ENCODE measurements at places on chromosomes 5 and 9.
A peak's percentile ranks its signal among the peaks of the same experiment; 100 is the strongest.

- DNase-seq = no peak
Observed at GRCh38 chr5:99122976-99123375, 194.2 kb upstream of the CHD1 start.

DNA sequence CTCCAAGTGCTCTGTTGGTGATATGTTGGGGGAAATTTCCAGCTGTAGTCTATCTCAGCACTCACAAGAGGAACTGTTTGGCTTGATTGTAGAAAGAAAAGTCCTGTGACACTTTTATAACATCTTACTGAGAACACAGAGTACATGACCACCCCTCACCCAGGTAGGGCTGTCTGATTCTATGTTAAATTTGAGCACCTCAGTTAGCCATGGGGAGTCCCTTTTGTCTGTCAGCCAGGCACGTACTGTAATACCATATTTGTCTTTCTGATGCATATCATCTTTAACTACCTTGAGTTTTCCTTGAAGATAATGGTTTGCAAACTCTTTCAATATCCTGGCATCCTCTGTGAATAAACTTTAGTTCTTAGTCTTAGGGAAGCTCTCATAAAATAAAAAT, 164.5 kb downstream of the IZUMO3 start:
- DNase-seq = no peak

DNA sequence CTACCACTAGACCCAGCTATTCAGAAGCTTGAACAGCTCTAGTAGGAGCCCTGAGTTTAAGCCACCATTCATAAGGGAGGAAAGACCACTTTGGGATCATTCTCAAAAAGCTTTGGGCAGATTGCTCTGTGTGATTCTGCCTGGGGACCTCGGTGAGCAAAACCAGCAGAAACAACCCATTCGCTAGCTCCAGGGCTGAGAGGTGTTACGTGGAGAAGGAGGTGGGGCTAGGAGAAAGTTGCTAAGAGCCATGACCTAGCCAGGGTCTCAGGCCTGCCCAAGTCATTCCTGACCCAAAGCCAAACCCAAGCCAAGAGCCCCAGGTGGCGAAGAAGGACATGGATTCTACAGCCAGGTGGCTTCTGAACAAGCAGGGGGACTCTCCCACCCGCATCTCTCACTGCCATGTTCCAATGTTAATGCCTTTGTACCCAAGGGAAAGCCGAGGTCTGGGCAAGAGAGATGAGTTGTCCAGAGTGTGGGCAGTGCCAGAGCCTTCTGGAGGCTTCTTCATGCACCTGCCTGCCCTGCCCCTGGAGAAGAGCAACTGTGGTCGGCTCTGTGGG, 4.0 kb upstream of the BARHL1 start:
- DNase-seq = no peak

DNA sequence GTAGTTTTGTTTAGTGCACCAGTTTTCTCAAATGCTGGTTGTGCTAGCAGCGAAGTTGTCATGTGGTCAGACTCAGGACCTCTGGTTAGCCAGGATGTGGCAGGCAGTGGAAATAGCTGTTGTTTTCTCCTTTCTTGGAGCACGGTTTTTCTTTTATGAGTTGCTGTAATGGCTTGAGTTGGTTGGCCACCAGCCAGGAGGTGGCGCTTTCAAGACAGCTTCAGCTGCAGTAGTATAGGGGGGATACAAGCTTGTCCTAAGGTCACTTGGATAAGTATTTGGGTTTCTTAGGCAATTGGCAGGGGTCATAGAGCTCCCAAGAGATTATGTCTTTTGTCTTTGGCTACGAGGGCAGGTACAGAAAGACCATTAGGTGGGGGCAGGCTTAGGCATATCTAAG, 274.2 kb upstream of the TARS1 start:
- no peak for DNase-seq

DNA sequence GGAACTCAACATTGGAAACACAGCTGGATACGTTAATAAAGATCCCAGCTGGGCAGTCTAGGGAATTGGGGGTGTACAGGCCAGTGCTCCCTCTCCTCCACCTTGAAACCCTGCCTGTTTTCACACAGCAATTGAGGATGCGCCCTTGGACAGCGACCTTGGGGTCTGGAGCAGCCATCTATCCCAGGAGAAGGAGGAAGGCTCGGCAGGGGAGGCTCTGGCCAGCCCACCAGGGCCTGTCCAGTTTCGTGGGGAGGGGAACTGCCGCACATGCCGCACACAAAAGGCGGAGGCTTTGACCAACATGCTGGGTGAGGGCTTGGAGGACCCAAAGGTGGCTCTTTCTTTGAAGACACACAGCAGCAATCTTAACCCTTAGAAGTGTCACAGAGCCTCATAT, 1.4 kb downstream of the COL23A1 start:
- DNase-seq = no peak

DNA sequence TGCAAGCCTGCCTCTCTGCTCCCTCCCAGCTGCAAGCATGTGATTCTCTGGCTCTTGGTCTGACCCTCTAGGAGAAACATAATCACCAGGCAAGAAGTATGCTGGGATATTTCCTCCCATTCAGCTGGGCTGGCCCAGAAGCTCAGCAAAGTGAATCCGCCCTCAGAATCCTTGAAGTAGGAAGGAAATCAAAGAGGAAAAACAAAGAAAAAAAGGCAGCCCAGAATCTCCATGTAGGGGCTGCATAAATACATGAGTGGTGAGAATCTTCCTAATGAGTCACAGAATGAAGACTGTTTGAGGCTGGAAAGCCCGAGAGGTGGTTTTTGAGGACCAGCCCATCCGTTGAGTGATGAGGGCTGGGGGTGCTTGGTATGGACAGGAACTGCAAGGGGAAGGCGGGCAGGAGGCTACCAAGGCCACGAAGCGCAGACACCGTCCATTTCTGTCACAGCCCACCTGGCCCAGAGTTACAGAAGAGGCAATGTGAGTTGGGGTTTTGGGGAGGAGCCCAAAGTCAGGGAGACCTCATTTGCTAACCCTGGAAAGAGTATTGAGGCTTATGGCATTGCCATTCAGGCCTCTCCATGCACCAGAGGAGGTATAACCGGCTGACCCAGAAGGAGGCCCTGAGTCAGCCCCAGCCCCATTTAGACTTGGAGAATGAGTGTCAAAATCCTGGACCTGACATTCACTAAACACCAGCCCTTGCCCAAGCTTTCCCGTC, 33.4 kb upstream of the TGFBR1 start:
- no peak for DNase-seq

DNA sequence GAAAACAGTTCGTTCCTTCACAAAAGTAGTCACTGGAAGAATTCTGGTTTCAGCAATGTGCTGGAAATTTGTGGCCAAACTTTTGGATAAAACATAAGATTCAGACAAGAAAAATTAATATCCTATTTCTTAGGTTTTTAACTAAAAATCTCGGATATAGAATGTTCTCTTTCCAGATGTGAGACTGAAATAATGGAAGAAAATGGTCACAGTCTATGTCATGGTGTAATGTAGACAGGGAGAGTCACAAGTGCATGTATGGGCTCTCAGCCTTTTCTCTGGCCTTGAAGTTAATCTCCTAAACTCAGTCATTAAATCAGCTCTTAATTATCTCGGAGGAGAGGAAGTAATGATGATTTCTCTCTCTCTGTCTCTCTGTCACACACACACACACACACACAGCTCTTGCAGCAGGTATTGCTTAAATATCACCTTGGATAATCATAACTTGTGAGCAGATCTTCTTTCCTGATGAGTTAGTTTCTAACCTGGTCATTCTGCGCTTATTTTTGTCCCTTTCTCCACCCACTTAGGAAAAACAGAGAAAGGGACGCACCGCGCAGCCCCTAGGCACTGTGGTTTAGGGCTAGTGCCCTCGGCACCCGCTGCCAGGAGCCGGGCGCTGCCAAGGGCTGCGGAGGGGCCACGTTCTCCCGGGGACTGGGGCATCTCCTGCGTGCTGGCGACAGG, 672 bp upstream of the ITGA2 start:
- DNase-seq = no peak

- DNase-seq = no peak
Observed at GRCh38 chr9:7370988-7371387, 428.6 kb downstream of the DMAC1 start.

- no peak for DNase-seq
Observed at GRCh38 chr9:93200449-93200742, 16.5 kb downstream of the WNK2 start.

DNA sequence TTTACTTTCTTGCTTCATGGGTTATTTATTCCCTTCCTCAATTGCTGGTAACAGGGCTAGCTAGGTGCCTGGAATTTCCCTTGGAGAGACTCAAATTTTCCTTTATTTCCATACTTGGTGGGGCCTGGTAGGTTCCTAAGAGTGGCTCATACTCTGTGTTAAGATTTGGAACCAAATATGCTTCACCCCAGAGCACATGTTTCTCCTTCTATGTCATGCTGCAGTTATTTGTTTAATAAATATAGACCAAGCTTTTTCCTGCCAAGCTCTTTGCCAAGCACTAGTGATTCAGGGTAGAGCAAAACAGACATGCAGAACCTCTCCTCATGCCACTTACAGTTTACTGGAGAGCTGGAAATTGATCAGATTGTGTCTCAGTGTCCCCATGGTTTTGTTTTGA, 290.3 kb upstream of the SGCD start:
- no peak for DNase-seq

GRCh38 chr9:38380230-38380871, 12.2 kb upstream of the ALDH1B1 start:
- no peak for DNase-seq

GRCh38 chr9:125487842-125488241, 219.2 kb downstream of the MAPKAP1 start:
- DNase-seq = no peak

GRCh38 chr5:7910738-7911428, 41.9 kb downstream of the MTRR start:
- no peak for DNase-seq

DNA sequence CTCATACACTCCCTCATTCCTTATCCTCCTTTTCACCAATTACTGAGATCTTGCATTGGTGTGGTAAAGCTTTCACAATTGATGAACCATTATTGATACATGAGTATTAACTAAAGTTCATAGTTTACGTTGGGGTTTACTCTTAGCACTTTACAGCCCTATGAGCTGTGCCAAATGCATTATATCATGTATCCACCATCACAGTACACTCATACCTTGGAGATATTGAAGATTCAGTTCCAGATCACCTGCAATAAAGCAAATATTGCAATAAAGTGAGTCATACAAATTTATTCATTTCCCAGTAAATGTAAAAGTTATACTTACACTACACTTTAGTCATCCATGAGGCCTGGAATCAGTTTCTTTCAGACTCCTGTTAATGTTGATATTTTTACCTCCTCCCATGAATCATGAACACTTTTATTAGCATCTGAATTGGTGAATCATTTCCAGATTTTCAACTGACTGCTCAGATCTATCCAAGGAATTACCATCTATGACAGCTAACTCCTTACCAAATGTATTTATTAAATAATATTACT, 546.6 kb upstream of the PTPRD start:
- no peak for DNase-seq

DNA sequence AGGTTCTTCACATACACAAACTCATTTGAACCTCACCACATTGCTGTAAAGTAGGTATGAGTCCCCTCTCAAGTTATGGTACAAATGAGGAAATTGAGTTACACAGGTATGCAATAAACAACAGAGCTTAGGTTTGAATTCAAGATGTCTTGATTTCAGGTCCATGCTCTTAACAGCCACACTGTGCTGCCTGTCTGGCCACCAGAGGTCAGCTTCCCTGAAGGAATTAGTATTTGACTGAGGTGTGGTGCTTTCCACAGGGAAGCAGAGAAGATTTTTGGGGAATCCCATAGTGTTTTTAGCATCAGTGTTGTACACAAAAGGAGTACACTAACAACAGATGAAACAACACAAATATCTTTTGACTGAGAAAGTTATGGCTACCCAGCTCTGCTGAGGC, 94.4 kb upstream of the ITGA1 start:
- peak; percentile 11 for DNase-seq

DNA sequence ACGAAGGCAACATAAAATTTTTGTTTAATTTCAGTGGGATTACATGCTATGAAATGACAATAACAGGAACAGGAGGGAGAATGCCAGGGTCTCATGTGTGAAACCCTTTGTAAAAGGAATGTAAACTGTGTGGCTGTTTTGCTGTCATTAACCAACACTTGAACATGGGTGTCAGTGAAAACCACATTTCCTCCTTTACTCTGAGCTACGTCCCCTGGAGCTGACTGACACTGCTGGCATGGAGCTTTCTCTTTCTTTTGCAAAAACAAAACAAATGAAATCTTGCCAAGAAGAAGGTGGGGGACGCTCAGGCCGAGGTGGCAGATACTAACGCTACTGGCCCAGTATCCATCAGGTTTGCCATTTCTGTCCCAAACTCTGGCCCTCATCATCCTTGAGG, 121.4 kb downstream of the DMRT2 start:
- DNase-seq = no peak

DNA sequence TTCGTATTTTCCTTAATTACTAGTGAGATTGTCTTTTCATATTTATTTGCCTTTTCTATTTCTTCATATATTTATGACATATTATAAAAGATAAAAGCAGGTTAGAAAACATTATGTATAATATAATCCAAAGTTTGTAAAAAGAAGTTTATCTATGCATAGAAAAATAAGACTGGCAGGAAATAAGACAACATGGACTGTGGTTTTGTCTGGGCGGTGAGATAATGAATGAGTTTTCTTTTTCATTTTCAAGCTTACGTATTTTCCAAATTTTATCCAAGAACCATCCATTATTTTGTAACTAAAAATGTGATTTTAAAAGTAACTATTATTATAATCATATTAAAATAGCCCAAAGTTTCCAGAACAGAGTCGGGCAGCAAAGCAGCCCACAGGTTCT, 109.8 kb upstream of the MVB12B start:
- DNase-seq = no peak

DNA sequence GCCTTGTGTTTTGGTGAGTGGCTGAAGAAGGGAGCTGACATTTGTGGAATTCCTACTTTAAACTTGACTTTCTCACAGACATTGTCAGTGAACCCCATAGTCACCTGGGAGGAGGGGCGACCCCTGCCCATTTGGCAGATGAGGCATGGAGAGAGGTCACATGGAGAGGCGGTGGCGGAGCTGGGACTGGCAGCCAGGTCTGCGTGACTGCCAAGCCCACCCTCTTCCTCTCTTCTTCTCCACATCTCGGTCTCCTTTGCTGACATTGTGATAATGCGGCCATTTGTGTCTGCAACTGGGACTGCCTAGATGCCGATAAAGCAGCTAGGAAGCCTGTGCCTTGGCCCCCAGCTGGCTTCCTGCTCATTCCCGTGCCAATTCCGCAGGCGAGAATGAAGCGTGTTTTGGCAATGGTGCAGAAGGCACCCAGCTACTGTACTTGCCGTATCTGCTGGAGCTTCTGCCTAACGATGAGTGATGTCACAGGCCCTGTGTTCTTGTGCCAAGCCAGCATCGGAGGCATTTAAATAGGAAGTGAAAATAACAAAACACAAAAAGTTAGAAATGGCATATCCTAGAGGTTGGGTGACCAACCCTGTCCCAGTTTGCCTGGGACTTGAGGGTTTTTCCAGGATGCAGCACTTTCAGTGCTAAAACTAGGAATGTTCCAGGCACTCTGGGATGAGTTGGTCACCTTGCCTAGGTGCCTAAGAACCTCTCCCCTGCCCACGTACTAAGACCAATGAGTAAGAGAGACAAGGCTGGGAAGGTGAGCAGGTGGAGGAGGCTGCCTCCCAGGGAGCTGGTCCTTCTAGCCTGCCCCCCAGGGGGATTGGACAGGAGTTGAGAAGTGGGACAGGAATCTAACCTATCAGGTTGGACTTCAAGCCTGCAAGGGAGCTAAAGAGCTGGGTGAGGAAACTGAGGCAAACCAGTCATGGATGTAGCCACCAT, 23.6 kb downstream of the OLFML2A start:
- peak; percentile 86 for DNase-seq

GRCh38 chr9:128792978-128793686, 6.1 kb downstream of the TBC1D13 start:
- DNase-seq = no peak

GRCh38 chr5:169165052-169165451, 135.9 kb downstream of the SLIT3 start:
- DNase-seq = no peak

Data from GM13977 (cell line).